Cardiac muscle cell (in vitro differentiated cells and primary cell): ENCODE measurements at places on chromosomes 7 and 10. TPM values are rescaled to one million over a fixed set of nuclear protein-coding genes. Genes with fewer than 3 reads are reported as not detected.

PPP1R17 gene
- polyA plus RNA-seq = 1.7 TPM in 1 of 2 replicates, not detected in the other

ENTPD1 gene
- 1.6 and 2.0 TPM in 2 replicates for polyA plus RNA-seq

UPK3BL1 gene
- polyA plus RNA-seq = 59.4 and 60.5 TPM in 2 replicates

DNA sequence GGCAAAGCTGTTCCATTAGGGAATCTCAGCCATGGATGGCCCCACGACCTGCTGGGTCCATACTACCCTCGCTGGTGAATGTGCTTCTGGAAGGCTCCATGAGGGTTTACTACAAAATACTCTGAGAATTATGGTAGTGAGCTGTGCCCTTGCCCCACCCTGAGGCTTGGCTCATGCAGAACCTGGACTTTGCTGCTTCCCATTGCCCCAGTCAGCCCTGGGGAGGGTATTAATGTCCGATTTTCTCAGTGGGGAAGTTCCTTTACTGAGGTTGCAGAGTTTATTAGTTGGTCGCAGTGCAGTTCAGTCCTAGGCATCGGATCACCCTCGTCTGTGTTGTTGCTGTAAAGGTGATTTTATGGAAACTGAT, 310.1 kb downstream of the WDR37 start:
- no peak overlapping the region for H3K4me3 ChIP-seq
- no peak for DNase-seq
- H3K4me1 ChIP-seq = peaks cover 3% of the 10 kb centered on the region

DNA sequence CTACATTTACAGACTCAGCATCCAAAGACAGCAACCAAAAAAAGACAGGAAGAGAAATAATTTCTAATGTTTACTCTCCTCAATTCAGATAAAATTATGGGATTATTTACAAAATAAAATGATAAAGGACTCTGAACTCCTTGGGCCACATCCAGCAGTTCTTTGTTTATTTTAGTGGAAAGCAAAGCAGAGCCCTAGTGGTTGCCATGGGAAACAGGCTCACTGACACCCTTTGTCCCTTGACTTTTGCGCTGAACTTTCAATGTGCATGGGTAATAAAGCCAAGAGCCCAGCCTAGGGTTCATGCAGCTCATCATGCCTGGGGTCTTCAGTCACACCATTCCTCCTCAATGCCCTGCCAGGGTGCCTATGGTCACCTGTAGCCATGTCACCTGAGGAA, 442.6 kb upstream of the IGFBP3 start:
- no peak overlapping the region for H3K27ac ChIP-seq
- H3K4me3 ChIP-seq = no peak overlapping the region
- no peaks in the 10 kb centered on the region for H3K4me1 ChIP-seq
- no peaks in the 10 kb centered on the region for H3K27me3 ChIP-seq
- no peaks in the 10 kb centered on the region for H3K36me3 ChIP-seq

DNA sequence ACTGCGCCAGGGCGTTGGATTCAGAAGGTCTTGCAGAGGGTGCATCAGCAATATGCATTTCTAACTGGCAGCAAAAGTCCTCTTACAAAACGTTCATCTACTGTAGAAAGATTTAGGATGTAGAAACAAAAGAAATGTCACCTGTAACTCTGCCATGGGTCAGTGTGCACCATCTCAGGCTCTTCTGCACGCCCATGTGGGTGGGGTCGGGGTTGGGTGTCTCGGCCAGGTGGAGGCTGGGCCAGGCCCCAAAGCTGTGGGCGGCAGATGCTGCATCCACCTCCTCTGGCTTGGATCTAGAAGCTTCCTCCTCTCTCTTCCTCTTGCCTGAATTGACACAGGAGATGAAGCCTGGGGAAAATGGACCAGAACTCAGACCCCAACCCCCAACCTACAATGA, 111.3 kb upstream of the PPP2R2D start:
- no peak overlapping the region for H3K27ac ChIP-seq
- H3K4me3 ChIP-seq = no peak overlapping the region
- DNase-seq = no peak
- no peaks in the 10 kb centered on the region for H3K27me3 ChIP-seq
- H3K36me3 ChIP-seq = no peaks in the 10 kb centered on the region
- H3K4me1 ChIP-seq = no peaks in the 10 kb centered on the region
